NCI-H1930 (cell line): ENCODE measurements at places on chromosomes 2 and 18.

- DNase-seq = no peak
These were observed 66.7 kb downstream of the RTN4 start for GRCh38 chr2:54983345-54984220.

DNA sequence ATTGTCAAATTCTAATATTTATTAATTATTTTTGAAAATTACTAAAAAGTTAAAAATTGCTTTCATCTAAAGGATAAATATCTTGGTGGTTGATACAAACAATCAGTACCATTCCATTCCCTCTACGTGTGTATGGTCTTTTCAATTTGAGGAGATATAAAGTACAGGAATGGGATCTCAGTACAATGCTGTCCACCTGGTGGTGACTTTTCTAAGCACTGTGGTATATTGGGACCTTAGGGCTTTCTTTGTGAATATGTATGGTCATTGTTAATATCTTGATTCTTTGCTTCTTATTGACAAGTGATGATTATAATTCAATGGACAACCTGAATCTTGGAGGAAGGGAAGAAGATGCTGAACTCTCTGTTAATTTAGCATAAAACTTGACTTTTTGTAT lies 83.1 kb downstream of the NBEAL1 start:
- DNase-seq = no peak

DNA sequence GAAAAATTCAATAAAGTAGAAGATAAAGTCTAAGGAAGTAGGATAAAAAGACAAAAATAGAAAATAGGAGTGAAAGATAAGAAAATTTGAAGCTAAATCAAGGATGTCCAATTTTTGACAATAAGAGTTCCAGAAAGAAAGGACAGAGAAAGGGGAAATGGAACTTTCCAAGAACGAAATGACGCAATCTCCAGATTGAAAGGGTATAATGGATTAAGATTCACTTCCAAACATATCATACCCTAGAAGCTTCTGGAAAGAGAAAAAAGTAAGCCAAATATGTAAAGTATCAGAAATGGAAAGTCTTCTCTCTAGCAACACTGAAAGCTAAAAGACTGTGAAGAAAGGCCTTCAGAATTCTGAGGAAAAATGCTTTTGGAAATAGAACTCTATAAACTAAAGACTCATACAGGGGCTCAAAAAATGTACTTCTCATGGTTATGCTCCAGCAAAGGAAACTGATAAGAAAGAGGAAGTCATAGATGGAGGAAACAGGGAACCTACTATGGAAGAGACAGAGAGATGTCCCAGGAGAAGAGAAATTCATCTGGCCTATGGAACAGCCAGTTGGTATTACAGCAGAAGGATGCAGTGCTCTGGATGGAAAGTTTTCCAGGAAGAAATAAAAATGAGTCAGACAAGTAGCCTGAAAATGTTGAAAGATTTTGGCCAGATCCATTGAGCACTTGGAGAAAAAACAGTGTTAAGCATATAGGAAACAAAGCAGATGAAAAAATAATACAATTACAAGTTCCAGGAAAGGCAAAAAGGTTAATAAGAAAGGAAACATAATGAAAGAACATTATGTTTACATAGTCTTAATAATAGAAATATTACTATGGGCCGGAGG lies 20.1 kb downstream of the CASP8 start:
- DNase-seq = no peak

- no peak for DNase-seq
These were observed 103.9 kb downstream of the VIT start for GRCh38 chr2:36800381-36800780.

DNA sequence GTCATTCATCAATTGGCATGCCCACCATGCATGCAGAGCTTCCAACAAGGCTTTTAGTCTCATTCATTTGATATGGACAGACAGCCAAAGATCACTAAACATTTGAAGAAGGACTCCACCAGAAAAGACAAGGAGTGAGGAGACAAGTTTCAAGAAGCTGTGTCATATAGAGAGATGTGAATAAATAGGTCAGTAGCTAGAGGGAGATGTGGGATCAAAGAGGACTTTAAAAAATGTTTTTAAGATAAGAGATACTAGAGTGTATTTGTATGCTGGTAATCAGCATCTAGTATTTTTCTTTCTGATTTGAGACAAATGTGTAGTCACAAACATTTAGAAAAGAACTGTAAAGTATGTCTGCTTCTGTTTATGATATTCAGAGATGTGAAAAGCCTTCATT lies 48.5 kb downstream of the ANTXR1 start:
- no peak for DNase-seq

GRCh38 chr2:119350311-119350998 lies 16.2 kb downstream of the C2orf76 start:
- no peak for DNase-seq

DNA sequence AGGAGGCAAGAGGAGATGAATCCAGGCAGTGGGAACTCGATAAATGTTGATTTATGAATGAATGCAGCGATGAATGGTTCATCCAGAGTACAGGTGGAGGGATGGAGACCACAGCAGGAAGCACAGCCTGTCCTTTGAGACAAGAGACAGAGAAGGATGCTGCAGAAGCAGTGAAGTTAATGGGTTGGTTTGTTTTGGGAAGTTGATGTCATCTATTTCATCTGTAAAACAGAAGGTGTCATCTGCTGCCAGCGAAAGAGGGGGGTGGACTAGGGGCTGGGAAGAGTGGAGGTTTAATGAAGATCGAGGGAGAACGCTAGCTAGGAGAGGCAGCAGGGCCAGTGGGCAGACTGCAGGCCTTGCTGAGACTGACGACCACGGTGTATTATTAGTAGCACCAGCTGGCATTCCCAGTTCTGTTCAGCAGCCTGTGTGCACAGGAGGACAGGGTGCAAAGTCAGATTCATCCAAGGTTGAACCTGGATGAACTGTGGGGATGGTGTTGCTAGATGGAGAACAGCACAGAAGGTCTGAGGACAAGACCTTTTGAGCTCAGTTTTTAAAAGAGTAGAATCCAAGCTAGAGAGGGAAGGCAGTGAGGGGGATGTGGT lies 120.3 kb upstream of the CAPN13 start:
- DNase-seq = no peak

DNA sequence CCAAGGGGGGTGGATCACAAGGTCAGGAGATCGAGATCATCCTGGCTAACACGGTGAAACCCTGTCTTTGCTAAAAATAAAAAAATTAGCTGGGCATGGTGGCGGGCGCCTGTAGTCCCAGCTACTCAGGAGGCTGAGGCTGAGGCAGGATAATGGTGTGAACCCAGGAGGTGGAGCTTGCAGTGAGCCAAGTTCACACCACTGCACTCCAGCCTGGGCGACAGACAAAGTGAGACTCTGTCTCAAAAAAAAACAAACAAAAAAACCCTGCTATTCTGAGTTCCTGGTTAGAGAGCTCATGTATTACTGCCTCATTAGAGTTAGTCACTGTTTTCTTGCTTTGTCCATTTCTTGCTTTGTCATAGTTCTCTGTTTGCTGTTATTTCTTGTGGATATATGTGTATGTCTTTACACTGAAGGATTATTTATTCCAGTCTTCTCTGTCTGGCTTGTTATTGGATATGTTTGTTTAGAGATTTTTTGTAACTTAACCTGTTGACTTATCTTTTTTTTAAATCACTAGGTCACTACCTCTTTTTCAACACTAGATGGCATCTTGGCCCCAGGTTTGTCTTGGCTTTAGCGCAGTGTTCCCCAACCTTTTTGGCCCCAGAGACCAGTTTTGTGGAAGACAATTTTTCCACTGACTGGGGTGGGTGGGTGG lies 17.0 kb downstream of the TTLL4 start:
- DNase-seq = no peak

DNA sequence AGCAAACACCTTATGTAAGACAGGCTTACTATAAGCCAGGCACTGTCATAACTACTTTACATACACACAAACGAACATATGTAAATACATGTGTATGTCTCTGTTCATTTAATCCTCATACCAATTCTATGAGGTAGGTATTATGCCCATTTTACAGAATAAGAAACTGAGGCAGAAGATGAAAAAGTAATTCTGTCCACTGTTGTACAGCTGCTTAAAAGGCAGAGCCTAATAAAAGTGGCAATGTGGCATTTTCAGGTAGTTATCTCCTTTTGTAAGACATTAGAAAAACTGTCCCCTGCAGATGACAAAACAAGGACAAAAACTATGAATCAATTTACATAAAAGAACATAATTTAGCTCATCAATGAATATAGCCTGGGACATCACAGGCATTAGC lies 69.9 kb downstream of the PLEKHM3 start:
- DNase-seq = no peak

GRCh38 chr2:203484266-203485112 lies 50.6 kb downstream of the RAPH1 start:
- no peak for DNase-seq

DNA sequence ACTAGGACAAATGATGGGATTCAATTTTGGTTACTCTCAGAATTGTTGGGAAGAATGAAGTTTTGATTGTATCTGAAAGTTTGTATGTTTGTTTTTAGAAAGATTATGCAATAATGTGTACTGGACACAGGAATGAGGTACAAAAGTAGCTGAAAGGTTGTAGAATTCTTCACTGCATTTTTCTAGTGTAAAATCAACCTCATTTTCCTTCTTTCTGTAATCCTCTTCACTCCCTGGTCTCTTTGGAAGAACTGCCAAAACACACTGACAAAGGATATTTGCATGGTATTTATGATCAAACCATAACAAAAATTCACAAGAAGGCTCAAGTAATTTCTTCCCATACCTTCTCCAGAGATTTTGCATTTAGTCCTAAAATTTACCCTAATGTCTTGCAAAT lies 110.7 kb downstream of the ZEB2 start:
- DNase-seq = no peak

GRCh38 chr2:235616885-235617284 lies 123.0 kb downstream of the AGAP1 start:
- DNase-seq = no peak

DNA sequence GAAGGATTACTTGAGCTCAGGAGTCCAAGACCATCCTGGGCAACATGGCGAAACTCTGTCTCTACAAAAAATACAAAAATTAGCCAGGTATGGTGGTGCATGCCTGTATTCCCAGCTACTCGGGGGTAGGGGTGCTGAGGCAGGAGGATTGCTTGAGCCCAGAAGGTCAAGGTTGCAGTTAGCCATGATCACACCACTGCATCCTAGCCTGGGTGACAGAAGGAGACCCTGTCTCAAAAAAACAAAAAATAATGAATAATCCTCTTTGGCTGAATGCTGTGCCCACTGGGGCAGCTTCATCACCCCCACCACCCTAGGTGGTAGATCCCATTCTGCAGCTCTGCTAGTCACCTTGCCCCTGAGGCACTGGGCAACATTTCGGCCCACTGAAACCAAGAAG lies 109.4 kb downstream of the ZFP36L2 start:
- no peak for DNase-seq

DNA sequence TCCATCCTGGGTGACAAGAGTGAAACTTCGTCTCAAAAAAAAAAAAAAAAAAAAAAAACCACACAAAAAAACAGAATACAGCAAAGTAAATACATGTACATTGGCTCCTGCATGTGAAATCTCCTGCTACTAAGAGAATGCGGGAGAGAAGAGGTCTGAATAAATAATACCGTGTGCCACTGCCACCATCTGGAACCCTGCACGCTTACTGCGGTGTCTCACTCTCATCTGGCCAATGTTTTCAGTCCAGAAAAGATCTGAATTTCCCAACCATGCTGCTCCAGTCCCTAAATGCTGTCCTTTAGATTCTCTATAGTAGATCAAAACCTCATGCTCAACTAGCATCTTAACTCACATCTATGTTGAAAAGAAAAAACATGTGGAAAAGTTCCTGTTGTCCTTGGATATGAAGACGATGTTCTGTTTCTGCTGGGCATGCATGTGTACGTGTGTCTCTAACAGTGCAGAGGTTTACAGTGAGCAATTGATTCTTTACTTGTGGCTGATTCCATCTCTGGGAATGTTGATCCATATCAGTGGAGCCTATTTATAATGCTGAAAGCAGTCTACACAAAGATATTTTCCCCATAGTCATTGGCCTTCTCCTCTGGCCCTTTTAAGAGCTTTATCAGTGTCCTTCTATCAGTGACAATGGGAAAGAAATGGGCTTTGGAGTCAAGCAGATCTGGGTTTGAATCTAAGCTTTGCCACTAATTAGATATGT lies 11.9 kb downstream of the STON1 start:
- no peak for DNase-seq

- no peak for DNase-seq
These were observed 62.4 kb downstream of the LYPD1 start for GRCh38 chr2:132607426-132608090.

- no peak for DNase-seq
These were observed 56.3 kb downstream of the RBKS start for GRCh38 chr2:27833931-27834330.

- no peak for DNase-seq
These were observed 98.5 kb downstream of the MYOM1 start for GRCh38 chr18:3121259-3121658.

DNA sequence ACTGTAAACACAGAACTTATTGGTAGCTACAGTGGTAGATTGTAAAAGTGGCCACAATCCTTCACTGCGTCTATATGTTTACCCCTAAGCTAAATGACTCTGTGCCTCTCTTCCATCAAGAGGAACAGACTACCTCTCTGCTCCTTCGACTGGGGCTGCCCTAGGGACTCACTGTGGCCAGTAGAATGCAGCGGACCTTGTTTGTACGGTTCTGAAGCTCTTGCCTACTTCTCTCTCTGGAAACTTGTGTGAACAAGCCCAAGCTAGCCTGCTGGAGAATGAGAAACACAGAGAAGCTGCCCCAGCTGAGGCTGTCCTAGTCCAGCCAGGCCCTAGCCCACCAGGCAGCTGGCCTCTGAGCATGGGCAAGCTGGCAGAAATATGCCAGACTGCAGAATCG lies 140.8 kb upstream of the SLC1A4 start:
- DNase-seq = no peak

- no peak for DNase-seq
These were observed 32.3 kb upstream of the MPP4 start for GRCh38 chr2:201730651-201731285.

DNA sequence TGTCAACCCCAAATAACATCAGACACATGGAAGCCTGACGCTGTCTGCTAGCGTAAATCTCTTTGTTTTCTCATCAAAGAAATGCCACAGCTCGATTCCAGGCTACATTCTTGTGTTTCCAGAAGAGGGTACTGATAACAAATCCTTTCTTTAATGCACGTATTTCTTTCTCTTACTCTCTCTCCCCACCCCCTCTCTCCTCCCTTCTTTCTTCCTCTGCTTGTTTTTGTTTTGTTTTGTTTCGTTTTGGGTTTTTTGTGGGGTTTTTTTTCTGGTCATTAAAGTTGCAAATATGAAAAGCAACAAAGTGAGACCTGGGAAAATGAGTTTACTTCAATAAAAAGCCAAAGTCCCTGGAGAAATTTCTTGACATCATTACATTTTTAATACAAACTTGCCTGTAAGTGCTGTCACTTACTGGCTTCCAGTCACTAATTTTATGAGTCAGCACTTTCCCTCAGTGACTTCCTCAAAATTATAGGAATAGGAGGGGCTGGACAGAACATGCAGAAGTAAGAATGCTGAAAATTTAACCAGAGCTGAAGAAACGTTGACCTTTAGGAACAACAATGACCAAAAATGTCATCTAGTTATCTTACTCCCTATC lies 106.7 kb upstream of the NABP1 start:
- DNase-seq = no peak

DNA sequence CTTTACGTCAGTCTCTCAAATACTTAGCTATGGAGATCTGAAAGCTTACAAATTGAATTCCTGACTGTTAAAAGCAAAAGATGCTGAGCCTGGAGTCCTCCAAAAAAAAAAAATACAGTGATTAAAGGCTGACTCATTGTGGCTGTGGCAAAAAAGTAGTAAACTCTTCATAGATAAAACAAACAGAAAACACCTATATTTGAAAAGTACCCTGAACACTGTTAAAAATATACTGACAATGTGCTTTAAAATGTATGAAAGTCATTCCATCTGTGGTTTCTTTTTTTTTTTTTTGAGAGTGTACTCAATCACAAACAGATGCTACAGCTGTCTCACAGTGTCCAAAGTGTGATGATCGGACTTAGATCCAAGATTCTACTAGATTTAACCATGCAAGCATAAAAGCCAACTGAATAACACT lies 267.6 kb upstream of the CYP26B1 start:
- DNase-seq = no peak
